Neural crest cell (in vitro differentiated cells): ENCODE measurements at places on chromosomes 1 and 21. TPM values are rescaled to one million over a fixed set of nuclear protein-coding genes. Genes with fewer than 3 reads are reported as not detected.

GRCh38 chr1:20974069-20974468 is 187.0 kb upstream of the HP1BP3 start:
- no peaks in the 10 kb centered on the region for H3K27me3 ChIP-seq
- no peak for DNase-seq
- no peaks in the 10 kb centered on the region for H3K4me1 ChIP-seq
- H3K36me3 ChIP-seq = peaks cover 2% of the 10 kb centered on the region
- no peak overlapping the region for H3K4me3 ChIP-seq

- peaks cover 3% of the 10 kb centered on the region for H3K36me3 ChIP-seq
- no peak for DNase-seq
- H3K4me3 ChIP-seq = no peak overlapping the region
- no peaks in the 10 kb centered on the region for H3K27me3 ChIP-seq
Measured at GRCh38 chr1:64161357-64161941, 42.0 kb upstream of the UBE2U start.

DNA sequence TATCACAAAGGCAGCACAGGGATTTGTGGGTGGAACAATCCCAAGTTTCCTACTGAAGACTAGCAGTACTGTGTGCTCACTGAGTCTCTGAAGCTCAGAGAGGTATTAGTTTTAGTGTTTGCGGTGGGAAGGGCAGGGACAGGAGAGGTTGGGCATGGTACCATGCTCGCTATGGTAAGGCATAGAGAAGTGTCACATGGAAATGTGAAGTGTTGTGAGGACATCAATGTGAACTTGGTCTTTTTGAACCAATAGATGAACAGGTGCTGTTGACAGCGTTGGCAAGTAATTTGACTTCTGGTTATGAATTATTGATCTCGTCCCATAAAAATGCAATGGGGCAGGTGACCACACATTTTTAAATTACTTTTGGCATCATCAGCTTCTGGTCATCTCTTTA is 55.8 kb upstream of the ADAMTS1 start:
- H3K4me3 ChIP-seq = no peak overlapping the region
- no peaks in the 10 kb centered on the region for H3K36me3 ChIP-seq
- H3K27me3 ChIP-seq = no peaks in the 10 kb centered on the region

DNA sequence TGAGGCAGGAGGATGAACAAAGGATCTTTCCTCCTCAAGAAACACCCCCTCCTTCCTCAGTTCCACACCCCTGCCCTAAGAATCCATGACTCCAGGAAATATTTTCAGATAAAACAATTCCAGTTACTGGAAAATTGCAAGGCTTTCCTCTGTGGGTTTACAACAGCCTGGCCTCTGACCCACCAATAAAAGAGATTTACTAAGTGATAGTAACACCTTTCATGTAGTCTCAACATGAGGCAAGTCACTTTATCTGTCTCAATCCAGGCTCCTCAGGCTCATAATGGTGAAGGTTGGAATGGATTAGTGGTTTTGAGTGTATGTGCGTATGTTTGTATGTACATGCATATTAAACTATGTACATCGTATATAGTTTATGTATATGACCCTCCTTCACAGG is 71.4 kb upstream of the PPP2R5A start:
- H3K27me3 ChIP-seq = no peaks in the 10 kb centered on the region
- no peaks in the 10 kb centered on the region for H3K36me3 ChIP-seq
- H3K4me1 ChIP-seq = peaks cover 14% of the 10 kb centered on the region
- no peak overlapping the region for H3K27ac ChIP-seq
- no peak for DNase-seq

- H3K36me3 ChIP-seq = peaks cover 30% of the 10 kb centered on the region
- no peak overlapping the region for H3K27ac ChIP-seq
- DNase-seq = no peak
- H3K4me1 ChIP-seq = peaks cover 5% of the 10 kb centered on the region
- no peaks in the 10 kb centered on the region for H3K27me3 ChIP-seq
Measured at GRCh38 chr1:185193756-185194155, 36.8 kb downstream of the SWT1 start.

DNA sequence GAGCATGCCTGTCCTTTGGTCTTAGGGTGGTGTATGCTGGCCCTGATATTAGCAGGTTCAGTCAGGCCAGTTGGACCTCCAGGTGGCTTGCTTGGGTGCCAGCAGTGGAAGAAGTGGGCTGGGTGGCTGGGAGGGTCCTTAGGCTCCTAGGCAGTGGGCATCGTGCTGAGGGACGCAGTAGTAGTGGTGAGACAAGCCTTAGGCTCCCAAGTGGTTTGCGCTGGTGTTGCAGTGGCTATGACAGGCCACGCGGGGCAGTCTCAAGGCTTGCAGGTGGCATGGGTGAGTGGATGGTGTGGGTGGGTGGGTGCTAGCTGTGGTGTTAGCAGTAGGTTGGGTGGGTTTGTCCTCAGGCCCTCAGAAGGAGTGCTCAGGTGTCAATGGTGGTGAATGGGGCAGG is 162.3 kb downstream of the FMN2 start:
- H3K27ac ChIP-seq = no peak overlapping the region
- H3K4me1 ChIP-seq = no peaks in the 10 kb centered on the region
- no peak for DNase-seq
- peaks cover 38% of the 10 kb centered on the region for H3K36me3 ChIP-seq
- H3K27me3 ChIP-seq = no peaks in the 10 kb centered on the region

NADK gene
- total RNA-seq = 88.4 and 91.9 TPM in 2 replicates

KCNE2 gene
- total RNA-seq = 0.39 and 0.61 TPM in 2 replicates

OR6K2 gene
- total RNA-seq = not detected in 2 replicates

DNALI1 gene
- total RNA-seq = 28.6 and 30.6 TPM in 2 replicates
